ENCODE measurements at places on chromosomes 1 and 21.

DNA sequence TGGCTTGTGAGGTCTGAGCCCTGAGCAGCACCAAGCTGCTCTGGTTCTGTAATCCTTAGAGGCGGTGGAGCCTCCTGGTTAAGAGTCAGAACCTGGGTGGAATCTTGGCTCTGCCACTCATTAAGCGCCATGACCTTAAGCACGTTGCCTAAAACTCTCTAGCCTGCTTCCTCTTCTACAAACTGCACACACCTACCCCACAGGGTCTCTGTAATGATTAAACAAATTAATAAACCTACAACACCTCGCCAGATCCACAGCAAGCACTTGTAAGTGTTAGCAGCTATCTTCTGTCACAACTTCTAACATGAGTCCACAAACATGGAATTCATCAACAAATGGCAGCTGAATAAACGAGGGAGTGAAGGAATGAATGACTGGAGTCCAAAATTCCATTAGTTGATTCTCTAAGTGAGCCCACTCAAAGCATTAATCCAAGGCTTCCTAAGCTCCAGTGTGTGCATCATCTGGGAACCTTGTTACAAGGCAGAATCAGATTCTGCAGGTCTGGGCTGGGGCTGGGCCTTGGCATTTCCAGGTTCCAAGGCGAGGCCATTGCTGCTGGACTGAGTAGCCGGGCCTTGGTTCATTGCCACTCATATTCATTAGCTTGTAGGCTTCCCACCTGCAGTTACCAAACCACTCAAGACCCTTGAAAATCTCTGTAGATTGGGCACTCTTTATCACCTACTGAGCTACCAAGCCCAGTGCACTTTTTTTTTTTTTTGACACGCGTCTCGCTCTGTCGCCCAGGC lies 168.6 kb downstream of the HIVEP3 start:
- DNase-seq, result no peak

DNA sequence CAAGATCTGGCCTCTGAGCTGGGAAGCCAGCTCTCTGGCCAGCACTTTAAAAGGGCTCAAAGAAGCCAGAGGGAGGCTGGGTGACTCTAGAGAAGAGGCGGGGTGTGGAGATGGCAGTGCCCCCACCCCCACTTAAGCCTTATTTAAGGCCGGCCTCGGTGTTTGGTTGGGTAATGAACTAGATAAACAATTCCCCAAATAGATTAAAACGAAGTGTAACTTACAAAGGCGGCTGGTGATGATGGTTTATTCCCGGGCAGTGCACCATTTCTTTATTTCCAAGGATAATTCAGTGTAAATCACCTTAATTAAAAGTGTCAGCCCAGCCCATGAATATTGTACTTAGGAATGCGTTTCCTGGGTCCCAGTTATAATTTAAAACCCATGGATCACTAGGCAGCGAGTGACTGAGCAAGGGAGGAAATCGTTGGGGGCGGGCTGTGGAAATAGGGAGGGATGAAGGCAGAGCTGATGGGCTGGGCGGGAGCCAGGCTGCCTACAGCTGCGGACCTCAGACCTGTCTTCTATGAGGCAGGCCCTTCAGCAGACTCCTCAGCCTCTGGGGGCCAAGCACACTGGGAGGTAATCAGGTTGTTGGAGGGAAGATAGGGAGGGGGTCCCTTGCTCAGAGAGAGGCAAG lies 54.9 kb downstream of the TMEM53 start:
- DNase-seq, result no peak

DNA sequence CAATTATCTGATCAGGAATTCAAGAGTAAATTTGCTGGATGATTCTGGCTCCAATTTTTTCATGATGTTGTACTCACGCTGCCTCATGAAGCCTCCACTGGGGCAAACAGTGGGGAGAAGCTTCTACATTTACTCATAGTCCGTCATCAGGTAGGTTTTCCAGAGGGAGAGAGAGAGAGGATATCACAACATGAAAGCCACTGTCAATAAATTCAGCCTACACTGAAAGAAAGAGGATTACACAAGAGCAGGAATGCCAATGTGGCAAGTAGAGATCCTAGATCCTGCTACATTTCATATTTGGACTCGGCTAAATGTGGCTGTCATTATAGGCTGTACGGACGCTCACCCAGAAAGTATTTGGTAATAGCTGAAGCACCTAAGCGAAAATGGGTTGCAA lies 819.9 kb downstream of the BRINP3 start:
- DNase-seq, result no peak

DNA sequence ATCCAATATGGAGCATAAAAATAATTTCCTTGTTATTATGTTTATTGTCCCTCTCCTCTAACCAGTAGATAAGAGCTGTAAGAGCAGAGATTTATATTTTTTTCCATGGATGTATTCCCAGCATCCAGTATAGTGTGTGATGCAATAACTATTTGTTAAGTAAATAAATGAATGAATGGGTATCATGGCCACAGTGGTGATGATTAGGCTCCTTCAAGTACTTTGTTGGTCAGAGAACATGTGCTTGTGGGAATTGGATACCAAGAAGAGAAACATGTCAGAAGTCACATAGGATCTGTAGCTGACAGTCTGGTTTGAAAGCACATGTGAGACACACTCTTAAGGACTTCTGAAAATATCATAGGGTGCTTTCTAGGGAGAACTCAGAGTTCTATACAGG lies 588.5 kb downstream of the AGBL4 start:
- no peak for DNase-seq

DNA sequence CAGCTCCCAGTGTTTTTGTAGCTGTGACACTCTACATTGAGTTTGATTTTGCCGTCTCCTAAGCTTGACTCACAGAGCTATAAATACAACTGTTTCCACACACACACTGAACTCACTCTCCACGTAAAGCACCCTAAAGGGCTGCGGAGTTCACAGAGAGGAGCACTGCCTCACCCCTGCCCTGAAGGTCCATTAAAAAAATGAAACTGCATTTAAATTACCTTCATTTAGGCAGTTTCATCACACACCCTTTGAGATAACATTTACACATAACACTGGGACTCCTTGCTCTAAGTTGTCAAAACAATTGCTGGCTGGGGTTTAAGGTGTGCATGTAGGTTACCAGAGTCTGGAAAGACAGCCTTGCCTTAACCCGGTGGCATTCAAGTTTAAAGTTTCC lies 137.1 kb upstream of the MAGI3 start:
- no peak for DNase-seq

DNA sequence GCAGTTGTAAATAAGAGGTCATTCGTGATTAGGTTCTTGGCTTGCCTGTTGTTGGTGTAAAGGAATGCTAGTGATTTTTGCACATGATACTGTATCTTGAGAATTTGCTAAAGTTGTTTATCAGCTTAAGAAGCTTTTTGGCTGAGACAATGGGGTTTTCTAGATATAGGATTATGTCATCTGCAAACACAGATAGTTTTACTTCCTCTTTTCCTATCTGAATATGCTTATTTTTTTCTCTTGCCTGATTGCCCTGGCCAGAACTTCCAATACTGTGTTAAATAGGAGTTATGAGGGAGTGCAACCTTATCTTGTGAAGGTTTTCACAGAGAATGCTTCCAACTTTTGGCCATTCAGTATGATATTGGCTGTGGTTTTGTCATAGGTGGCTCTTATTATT lies 576.1 kb upstream of the RGS18 start:
- no peak for DNase-seq

GRCh38 chr1:208088319-208088718 lies 155.9 kb downstream of the PLXNA2 start:
- DNase-seq, result no peak

- no peak for DNase-seq
Observed at GRCh38 chr1:173823781-173824314, 625 bp upstream of the DARS2 start.

DNA sequence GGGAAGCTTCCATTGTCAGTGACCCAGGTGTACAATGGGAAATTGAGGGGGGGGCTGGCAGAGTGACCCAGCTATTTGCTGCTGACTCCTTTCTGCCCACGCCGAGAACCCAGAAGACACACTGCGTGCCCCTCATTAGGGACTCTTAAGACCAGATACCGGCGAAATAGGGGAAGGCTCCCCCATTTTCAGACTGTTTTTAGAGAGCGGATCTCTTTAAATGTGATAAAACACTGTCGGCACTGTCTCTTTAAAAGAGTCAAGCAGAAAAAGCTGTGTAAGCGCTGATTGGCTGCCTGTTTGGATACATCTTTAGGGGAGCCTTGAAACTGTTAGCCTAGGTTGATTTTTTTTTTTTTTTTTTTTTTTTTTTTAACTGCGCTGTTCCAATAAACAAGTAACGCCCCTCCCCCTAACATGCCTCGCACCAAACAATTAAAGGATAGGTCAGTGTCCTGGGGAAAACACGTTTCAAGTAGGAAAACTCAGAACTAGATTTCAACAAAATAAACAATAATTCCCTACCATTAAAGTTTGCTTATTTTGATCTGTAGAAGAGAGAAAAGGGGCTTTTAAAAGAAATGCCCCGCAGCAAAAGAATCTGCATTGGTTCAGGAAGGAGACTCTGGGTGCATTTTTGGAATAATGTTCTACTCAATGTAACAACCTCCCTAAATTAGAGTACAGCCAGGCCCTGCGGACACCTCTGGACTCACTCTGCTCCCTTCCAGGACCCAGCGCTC lies 1.4 kb upstream of the SSBP3 start:
- DNase-seq, result peak; percentile 89

DNA sequence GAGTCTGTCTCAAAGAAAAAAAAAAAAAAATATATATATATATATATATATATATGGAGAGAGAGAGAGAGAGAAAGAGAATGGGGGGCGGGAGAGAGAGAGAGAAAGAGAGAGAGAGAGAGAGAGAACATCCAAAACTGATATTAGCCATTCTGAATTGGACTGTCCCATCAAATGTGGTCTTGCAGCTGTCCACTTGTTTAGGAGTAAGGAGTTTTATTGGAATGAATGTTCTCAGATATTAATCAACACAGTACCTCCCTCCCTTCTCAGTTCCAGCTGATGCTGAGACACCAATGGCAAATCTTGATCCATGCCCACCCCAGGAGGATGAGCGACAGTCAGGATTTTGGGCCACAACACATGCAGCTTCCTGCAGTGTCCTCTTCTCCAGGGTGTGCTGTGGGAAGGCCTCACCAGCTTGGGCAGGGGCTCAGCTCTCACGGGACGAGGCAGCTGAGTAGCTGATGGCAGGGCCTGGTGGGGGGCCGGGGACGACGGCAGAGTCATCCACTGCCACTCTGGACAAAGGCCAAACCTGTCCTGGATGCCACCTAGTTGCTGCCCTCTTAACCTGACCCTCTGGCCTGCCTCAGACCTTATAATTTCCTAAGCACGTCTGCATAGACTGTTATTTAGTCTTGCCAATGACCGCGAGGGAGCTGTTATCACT lies 9.3 kb upstream of the CLDN14 start:
- DNase-seq, result no peak

DNA sequence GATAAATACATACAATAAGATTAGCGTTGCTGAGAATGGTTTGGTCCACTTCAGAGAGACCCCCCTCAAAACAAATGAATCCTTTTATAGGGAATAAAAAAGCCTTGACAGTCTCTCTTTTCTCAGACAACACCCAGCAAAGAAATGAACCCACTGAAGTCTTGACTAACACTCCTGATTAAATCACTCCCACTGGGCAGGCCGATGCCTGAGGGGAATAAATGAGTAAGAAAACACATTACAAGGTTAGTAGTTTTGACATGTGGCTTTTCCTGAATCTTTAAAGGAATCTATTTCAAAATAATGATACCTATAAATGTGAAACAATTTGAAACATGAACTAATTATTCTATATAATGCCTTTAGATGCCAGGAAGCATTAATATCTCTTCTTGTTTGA lies 146.9 kb upstream of the POGK start:
- DNase-seq, result no peak

- DNase-seq, result no peak
Observed at GRCh38 chr1:204927673-204928641, 57.3 kb downstream of the NFASC start.

GRCh38 chr1:119139403-119139802 lies 1.1 kb downstream of the WARS2 start:
- peak; percentile 74 for DNase-seq

GRCh38 chr1:106380772-106381171 lies 675.7 kb upstream of the PRMT6 start:
- no peak for DNase-seq

DNA sequence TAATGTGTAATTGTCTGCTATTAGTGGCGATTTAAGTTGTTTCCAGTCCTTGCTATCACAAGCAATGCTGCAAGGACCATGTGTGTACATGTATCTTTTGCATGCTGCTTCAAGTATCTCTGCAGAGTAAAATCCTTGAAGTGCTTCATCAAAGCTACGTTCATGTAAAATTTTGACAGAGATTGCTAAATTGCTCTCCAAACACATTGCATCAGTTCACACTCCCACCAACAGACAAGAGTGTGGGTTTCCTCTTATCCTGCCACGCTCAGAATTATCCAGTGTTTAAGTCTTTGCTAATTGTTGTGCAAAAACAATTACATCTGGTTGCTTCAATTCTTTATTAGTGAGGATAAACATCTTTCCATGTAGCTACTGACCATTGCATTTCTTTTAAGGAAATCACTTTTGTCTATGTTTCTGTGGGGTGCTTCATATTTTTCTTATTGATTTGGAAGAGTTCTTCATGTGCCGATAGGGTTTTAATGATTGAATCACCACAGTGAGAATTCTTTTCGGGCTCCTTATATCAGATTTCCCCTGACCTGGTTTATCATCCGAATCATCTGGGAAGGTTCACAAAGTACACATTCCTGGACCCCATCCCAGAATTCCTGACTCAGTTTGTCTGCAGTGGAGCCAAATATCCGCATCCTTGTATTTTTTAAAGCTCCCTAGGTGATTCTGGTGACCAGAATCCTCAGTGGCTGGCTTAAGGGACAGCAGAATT lies 56.3 kb upstream of the GALNT2 start:
- DNase-seq, result no peak

DNA sequence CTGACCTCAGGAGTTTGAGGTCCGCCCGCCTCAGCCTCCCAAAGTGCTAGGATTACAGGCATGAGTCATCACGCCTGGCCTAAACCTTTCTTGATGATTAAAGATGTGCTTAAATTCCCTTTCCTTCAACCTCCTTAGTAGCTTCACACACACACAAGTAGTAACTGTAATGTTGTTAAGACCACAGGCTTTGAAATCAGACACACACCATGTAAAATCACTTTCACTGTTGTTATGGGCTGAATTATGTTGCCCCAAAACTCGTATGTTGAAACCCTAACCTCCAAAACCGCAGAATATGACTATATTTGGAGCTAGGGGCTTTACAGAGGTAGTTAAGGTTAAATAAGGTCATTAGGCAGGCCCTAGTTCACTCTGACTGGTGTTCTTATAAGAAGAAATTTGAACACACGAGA lies 180.2 kb downstream of the NR5A2 start:
- no peak for DNase-seq

DNA sequence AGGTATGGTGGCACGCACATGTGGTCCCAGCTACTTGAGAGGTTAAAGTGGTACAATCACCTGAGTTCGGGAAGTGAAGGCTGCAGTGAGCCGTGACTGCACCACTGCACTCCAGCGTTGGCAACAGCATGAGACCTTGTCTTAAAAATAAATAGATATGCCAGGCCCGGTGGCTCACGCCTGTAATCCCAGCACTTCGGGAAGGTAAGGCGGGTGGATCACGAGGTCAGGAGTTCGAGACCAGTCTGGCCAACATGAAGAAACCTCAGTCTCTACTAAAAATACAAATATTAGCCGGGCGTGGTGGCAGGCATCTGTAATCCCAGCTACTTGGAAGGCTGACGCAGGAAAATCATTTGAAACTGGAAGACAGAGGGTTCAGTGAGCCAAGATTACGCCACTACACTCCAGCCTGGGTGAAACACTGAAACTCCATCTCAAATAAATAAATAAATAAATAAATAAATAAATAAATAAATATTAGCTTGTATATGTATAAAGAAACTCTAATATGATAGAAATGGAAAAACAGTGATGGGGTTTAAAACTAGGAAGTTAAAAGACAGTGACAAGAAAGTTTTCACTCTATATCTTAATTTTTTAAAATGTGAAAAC lies 18.8 kb downstream of the GATAD2B start:
- no peak for DNase-seq
